ENCODE measurements at places on chromosomes 6 and 20.

- DNase-seq = no peak
These were observed 31.1 kb upstream of the STX16 start for GRCh38 chr20:58619864-58620431.

- DNase-seq = peak; percentile 46
These were observed 205.1 kb upstream of the GMDS start for GRCh38 chr6:2450546-2450945.

- DNase-seq = no peak
These were observed 49.9 kb downstream of the RPRD1B start for GRCh38 chr20:38083338-38084048.

- no peak for DNase-seq
These were observed 161.0 kb downstream of the ARID1B start for GRCh38 chr6:156938143-156938542.

DNA sequence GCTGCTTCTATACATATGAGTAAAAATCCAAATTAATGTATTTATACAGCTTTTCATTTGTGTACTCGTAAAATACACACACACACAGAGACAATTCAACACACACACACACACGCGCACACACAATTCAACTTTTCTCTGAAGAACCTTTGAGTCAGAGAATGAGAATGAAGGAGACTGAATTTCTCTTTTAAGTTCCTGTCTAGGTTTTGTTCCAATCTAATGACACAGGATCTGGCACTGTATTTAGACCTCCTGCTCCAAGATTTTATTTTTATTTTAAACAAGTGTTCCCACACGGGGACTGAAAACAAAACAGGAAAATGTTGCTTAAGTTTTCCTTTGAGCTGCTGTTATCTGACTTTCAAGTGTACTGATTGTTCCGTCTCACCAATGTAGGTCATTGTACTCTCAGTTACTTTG lies 250.8 kb downstream of the LAMA2 start:
- DNase-seq = no peak

DNA sequence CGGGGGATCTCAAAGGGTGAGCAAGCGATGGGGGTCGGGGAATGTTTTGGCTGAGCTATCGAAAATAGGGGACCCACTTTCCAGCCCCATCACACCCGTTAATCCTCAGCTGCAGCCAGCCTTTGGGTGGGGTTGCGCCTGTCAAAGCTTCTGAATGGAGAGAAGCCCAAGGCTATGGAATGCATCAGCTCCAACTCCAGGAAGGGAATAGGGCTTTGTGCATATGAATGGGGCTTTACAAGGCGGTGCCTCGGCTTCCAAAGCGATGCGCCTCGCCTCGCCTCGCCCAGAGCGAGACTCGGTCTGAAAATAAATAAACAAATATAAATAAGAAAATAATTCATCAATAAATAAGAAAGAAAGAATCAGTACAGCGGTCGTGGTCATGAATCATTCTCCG lies 751.4 kb upstream of the DEFB115 start:
- no peak for DNase-seq

DNA sequence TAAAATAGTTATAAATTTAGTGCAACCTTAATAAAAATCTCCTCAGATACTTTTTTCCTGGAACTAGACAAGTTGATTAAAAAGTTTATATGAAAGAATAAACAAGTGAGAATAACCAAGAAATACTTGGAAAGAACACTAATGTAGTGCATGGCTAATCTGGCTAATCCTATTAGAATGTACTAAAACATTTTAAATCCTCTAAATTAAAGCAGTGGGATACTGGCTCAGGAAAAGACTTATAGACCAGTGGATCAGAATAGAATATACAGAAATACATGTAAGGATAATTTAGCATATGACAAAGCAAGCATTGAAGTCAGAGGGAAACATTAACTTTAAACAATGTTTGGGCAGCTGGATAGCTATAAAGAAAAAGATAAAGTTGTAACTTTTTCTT lies 41.1 kb upstream of the ERVFRD-1 start:
- DNase-seq = no peak

DNA sequence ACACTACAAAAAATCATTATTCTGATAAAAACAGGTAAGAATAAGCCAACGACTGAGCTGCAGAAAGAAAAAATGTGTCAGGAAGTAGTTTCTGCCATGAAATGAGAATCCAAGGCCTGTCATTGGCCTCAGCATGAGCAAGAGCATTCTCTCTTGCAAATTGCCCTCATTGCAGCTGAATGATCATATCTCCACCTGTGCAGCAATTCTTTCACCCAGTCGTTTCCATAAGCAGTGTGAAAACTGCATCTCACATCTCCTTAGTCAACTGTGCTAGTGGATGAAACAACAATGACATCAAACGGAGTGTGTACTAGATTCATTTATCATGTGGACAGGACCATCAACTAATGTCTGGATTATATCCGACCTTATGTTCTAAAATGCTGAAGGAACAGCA lies 88.2 kb upstream of the STXBP5 start:
- DNase-seq = no peak

GRCh38 chr6:127180426-127180825 lies 62.0 kb downstream of the RSPO3 start:
- no peak for DNase-seq

DNA sequence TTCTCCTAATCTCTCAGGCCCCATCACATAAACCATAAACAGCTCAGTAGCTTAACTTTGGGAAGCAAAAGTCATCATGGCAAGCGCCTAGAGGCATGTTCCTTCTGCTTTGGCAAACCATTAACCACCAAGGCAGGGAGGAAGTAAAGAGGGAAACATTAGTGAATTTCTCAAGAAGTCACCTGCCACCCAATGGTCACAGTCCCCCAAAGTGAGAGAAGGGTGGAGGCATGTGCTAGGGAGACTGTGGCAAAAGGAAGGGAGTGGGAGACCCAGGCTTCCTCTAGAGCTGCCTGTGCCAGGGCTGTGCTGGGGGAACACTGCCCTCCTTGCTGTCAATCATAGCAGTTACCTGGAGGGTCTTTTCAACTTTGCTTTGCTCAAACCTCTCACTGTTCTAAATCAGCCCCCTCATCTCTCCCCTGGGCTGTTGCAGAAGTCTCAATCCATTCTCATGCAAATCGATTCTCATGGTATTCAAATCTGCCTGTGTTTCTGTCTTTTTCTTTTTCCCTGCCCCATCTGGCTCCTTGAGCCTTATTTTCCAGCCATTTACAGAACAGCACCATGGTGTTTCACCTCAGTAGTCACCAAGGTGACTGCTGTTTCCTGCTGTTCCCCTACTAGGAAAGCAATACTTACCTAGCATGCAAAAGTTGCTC lies 1.8 kb upstream of the RNF24 start:
- no peak for DNase-seq

DNA sequence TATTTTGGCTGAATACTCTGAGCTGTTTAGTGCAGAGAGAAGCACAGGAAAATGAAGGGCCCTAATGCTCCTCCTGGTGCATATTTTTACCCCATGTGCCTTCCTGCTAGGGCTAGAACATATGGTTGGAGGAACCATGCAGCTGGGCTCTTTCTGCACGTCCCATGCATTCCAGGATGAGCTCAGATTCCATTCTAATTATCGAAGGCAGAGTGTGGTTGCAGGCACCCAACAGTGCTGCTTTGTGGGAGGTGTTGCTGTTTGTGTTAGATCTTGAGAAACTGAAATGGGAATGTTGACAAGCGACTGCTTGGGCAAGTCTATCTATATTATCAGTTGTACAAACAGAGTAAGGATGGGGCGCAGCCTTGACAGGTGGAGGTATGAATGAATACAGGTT lies 419.5 kb downstream of the DHX35 start:
- DNase-seq = no peak

DNA sequence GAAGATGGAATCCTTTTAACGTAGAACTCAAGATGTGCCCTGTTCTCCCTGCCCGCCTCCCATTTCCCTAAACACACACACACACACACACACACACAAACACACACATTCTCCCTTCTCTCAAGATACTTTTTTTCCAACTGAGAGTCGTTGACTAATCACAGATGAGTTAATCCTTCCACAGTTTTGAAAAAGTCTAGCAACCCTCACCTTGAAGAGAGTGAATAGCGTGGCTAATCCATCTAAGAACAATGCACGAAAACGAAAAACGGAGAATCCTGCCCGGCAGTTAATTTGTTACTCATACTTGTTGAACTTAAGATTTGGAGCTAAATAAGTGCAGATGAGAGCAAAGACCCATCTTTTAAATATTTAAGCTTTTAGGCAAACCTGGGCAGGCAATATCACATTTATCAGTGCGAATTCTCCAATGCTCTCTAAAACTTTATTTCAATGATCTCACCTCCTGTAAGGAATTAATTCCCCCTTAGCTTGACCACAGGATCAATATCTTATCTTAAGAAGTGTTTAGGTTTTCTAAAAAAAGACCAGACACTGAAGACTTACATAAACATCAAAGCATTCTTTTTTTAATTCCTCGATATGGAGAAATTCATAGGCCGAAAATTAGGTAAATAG lies 1.1 kb downstream of the AGPAT4 start:
- DNase-seq = no peak

DNA sequence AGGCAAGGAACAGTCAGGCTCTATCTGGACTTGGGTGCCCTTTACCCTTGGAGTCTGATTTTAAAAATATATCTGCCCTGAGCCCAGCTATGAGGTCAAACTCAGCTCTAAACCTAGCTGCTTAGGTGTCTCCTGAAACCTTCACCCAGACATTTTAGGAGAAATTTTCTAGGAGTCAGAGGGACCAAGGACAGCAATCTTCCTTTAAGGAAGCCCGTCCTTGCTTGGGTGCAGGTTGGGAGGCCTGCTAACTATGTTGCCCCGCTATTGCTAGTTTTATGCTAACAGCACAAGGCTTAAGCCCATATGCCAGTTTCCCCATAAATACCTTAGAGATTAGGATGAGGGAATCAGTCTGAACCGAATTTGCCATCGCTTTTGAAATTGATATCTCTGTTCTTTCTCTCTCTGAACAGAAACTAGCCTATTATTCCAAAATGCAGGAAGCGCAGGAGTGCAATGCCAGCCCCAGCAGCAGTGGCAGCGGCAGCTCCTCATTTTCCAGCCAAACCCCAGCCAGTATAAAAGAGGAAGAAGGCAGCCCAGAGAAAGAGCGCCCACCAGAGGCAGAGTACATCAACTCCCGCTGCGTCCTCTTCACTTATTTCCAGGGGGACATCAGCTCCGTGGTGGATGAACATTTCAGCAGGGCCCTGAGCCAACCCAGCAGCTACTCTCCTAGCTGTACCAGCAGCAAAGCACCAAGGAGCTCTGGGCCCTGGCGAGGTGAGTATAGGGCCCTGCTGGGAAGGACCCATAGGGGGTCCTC lies 2.6 kb downstream of the VGLL2 start:
- no peak for DNase-seq

DNA sequence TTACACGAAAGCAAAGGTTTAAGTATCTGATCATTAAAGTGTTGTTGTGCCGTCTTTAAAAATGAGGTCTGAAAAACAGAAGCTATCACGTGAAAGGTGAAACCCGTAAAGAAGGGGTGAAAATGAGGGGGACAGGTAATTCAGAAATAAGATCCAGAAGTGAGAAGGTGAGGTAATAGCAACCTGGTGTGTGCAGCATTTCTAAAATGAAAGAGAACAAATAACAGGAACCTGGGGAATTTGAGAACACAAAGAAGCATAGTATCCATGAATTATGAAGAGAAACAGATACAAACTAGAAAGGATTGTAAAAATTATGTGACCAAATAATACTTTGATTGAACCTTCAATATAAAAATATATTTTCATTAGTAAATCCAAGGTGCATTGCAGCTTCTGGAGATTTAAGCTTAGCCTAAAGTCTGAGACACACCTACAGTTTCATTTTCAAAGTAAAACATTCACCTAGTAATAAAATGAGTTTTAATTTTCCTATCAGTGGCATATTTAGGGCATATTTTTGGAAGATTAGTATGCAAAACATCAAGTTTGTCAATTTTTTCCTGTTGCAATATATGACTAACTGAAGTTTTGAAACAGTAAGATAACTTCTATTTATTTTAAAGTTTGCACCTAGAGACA lies 1.4 kb downstream of the HEY2 start:
- no peak for DNase-seq

- no peak for DNase-seq
These were observed 63.3 kb downstream of the DLL1 start for GRCh38 chr6:170227521-170227983.

- peak; percentile 57 for DNase-seq
These were observed 723 bp upstream of the ARID1B start for GRCh38 chr6:156776470-156776839.

- no peak for DNase-seq
These were observed 512.2 kb upstream of the MARCKS start for GRCh38 chr6:113344969-113345368.

DNA sequence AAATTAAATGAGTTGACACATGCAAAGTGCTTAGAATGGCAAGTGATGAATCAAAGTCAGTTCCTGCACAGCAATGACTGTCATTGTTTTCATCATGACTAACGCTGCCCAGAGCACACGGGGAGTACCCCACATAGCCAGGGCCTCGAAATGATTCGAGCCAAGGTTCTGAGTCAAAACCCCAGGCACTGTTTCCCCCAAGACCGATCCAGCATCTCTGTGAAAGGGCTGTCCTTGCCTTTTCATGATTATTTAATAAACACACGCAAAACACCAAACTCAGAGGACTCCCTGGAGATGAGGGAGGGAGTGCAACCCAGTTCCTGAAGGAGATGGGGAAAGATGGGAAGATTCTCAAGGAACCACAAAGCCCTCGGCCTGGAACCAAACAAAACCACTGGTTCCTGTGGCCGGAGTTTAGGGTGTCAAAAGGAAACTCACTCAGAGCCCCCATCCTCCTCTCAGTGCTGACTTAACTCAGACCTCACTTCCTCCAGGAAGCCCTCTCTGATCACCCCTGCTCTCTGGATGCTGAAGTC lies 3.8 kb downstream of the PREX1 start:
- no peak for DNase-seq

DNA sequence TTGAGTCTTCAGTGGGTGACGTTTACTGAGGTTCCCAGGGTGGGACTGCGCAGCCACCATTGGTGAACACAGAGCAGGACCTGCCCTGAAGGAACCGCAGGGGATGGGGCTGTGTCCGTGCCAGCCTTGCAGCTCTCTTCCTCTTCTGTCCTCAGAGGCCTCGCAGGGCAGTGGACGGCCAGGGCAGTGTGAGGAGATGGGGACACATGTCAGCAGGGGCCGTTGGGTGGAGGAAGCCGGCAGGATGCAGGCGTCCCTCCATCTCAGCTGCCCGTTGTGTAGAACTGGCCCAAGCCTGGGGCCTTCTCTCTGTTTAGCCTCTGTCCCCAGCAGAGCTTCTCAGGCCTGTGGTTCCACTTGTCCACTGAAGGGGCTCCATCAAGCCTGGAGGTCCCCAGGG lies 53.6 kb upstream of the SMOC2 start:
- no peak for DNase-seq

- DNase-seq = no peak
These were observed 330.7 kb downstream of the CDH26 start for GRCh38 chr20:60288945-60289344.

DNA sequence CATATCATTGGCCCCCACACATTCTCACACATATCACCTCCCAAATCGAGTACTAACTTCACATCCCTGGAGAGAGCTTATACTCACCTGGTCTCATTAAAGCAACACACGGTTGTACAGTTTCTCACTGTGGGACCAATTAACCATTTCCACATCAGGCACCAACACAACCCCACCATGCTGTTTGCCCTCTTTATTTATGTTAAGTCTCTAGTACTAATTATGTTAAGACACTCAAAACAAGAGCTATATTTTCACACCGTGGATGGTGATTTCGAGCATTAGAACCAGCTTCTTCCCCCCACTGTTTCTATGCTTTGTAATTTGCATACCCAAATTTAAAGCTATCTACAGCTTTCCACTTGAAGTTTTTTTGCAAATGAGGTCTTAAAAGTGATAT lies 6.3 kb downstream of the SCML4 start:
- no peak for DNase-seq

- peak; percentile 13 for DNase-seq
These were observed 33.0 kb downstream of the RRBP1 start for GRCh38 chr20:17648791-17649730.
